ENCODE measurements at places on chromosomes 6 and 20.

GRCh38 chr6:93468291-93468690 is 48.9 kb upstream of the EPHA7 start:
- DNase-seq: no peak

DNA sequence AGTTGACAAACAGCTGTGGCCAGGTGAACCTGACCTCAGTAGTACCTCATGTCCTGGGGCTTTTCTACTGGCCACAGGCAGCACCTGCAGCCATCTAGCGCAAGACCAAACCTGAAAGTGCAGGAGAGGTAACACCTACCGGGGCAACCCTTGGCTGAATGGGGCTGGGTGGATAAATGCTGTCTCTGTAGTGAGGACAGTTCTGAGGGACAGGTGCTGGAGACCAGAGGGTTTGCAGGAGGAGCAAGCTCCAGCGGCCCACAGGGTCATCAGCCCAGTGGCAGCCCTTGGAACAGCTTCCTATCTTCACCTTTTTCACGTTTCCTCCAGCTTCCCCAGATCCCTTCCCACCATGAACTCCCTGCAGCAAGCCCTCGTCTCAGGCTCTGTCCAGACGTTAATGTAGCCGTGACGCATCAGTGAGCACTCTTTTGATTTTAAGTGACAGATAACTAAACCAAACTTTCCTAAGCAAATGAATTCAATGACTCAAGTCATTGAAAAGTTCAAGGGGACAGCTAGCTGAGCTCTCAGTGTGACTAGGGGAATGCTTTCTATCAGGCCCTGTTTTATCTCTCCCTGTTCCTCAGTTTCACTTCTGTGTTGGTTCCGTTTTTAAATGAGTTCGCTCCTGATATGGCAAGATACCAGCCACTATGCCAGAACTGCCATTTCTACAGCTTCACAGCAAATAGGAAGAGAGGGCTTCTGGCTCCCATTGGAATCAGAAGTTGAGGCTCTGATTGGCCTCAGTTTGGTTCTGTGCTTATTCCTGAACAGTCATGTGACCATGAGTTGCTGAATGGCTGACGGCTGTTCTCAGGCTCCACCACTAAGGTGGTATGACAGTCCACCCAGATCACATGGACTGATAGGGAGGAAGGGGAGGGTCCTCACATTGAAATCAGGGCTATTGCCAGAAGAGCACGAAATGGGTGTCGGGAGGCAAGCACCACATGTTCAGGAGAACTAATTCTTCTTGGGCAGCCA is 12.1 kb upstream of the PFDN4 start:
- DNase-seq: no peak

GRCh38 chr6:25017932-25018567 is 82.3 kb upstream of the RIPOR2 start:
- peak; percentile 87 for DNase-seq

DNA sequence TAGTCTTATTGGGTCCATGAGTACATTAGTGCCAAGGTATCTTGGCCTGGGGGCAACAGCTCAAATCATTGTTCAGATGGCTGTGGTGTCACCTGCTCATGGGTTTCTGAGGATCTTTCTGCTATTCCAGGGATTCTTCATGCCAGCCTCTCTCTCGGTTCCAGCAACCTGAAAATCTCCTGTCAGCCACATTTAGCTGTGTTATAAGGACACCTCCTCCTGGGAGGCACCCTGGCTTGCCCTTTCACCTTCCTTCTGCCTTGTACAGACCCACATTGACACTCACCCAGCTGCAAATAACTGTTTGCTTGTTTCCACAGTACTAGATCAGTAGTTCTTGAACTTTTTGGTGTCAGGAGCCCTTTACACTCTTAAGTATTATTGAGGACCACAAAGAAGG is 159.9 kb downstream of the GRM4 start:
- no peak for DNase-seq

DNA sequence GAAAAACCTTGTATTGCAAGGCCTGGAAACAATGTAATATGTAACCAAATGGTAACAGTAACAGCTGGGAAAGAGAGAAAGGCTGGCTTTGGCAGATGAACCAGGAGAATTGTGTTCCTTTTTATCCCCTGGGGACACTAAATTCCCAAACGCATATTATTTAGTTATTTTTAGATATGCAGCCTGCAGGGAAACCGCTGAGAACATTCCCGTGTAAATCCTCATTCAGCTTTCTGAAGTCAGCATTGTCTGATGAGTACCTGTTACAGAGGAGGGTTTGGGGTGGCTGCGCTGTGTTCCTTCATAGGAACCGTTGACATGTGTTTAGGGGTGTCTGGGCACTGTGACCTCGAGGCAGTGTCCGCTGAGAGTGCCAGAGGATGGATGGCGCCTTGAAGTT is 101.3 kb downstream of the SMOC2 start:
- no peak for DNase-seq

GRCh38 chr20:32912688-32913087 is 54.0 kb downstream of the EFCAB8 start:
- no peak for DNase-seq

DNA sequence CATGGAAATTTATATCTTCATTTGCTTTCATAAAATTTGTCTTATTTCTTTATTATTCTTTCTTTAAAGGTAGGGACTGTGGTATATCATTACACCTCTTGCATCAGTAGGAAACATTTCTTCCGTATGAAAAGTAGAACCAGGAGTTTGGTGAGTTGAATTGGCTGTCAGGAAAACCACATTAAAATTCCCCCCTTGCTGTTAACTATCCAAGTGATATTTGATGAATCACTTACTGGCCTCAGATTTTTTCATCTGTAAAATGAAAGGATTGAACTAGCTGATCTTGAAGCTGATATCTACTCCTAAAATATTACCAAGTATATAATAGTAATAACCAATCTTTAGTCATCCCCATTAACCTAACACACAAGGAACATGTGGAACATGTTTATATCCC is 460.9 kb downstream of the GJA1 start:
- DNase-seq: no peak

GRCh38 chr6:32370505-32370904 is 1.2 kb downstream of the TSBP1 start:
- no peak for DNase-seq

DNA sequence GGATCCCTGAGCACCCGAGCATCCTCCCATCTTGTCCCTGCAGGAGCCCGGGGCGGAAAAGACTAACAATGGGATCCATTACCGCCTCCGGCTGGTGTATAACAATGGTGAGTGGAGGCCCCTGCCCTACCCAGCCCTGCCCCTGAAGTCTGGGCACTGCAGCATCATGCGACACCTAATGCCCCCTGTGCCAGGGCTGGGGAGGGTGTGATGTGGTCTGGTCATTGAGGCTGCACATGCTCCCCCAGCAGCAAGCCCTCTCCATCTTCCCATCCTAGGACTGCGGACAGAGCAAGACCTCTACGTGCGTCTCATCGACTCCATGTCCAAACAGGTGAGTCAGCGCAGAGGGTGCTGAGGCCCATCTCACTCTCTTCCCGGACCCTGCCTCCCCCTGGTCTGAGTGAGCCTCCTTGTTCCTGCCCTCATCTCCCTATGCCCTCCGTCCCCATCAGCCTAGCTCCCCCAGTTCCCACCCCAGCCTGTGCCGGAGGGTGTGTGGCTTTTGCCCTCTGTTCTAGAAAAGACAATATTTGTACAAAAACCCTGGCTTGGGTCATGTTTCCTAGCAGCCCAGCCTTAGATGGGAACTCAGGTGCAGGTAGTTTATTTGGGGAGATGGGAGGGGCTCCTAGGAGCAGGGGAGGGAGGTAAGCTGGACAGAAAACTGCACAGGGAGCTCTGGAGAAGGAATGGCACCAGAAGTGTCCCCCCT is 13.5 kb downstream of the EBF4 start:
- no peak for DNase-seq

GRCh38 chr6:80523531-80523997 is 417.1 kb downstream of the BCKDHB start:
- DNase-seq: no peak

DNA sequence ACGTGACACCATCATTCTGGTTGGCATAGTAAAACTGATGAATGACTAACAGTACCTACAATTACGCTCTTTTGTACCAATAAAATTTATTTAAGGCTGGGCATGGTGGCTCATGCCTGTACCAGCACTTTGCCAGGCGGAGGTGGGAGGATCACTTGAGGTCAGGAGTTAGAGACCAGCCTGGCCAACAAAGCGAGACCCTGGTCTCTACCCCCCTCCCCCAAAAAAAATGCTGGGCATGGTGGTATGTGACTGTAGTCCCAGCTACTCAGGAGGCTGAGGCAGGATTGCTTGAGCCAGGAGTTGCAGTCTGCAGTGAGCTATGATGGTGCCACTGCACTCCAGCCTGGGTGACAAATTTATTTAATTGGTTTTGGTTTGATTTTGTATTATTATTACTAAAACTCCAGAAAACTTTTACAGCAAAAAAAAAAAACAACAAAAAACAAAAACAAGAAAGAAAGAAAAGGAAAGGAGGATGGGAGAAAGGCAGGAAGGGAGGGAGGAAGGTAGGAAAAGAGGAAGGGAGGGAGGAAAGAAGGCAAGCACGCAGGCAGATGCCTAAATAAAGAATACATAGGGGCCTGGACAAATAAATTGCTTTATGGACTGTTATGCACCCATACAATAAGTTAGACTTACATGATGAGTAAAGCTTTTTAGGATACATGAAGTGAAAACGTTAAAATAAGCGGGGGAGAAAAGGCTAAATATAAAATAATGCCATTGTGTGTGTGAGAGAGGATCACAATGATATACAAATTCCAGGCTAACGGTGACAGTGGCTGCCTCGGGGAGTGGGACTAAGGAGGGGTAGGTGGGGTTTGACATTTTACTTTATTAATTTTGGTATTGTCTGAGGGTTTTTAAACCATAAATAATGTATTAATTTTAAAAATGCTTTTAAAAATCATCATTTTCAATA is 682 bp upstream of the ZSCAN9 start:
- no peak for DNase-seq

DNA sequence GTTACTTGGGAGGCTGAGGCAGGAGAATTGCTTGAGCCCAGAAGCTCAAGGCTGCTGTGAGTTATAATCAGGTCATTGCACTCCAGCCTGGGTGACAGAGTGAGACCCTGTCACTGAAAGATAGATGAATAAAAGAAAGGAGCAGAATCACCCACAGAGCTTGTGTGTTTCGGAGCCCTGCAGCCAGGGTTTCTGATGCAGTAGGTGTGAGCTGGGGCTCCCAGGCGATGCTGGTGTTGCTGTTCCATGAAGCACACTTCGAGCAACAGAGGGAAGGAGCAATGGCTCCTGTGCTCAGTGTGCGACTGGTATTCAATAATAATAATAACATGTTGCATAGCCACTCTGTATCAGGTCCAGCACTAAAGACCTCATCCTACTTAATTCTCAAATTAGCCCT is 197.5 kb upstream of the CST7 start:
- DNase-seq: no peak

DNA sequence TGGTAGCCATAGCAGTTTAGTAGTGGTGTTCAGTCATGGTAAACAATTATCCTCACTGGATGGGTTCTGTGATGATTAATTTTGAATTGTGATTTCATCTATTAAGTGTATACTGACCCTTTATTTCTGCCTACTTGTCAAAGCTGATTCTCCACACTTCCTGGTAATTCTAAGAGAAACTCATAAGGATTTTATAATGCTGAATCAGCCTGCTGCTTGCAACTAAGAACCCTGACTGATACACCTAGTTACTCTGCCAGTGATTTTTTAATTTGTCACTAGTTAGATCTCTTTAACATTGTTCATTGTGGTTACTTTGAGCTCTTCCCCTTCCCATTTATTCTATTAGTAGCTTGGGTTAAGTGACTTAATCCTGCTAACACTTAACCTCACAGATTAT is 8.6 kb downstream of the CDC40 start:
- DNase-seq: no peak

- DNase-seq: no peak
These were observed 86.5 kb upstream of the SCP2D1 start for GRCh38 chr20:18727032-18727508.

DNA sequence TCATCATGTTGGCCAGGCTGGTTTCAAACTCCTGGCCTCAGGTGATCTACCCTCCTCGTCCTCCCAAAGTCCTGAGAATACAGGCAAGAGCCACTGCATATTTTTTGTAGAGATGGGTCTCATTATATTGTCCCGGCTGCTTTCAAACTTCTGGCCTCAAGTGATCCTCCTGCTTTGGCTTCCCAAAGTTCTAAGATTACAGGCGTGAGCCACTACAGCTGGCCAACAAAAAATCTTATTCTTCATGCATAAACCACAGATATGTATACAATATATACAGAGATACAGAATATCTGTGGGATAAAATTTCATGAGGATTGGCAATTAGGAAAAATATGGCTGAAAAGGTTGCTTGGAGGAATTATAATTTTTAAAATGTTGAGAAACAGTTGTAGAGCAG is 49.9 kb downstream of the SLC35A1 start:
- no peak for DNase-seq

- DNase-seq: no peak
These were observed 30.5 kb downstream of the CNKSR3 start for GRCh38 chr6:154479771-154480639.

DNA sequence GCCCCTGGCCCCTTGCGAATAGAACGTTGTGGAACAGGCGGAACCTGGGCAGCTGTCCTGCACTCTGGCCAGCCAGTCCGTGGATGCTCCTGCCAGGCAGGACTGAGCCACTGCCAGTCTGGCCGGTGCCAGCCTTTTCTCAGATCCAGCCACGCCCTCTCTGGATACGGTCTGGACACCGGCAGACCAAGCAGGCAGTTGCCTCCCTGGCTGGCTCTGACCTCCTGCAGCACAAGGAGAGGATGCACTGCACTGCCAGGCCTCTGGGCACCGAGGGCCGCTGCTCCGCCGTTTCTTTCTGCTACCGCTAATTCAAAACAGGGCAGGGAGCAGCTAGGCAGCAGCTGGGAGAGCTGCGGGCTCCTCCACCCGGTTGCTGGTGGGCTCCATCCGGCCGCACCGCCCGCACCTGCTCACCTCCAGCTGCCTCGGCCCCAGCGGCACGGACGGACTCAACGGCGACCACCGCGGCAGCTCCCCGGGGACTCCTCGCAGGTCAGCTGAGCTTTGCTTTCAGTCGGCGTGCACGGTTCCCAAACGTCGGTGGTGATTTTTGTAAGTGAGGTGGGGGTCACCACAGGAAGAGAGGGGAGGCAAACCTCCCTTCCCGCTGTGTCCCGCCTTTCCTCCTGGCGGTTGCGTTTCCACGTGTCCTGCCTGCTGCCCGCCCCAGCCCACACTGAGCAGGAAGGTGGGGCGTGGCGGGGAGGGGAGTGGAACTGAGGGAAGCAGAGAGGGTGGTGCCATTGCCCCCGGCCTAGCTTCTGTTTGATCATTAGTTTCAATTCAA is 30.3 kb upstream of the AFDN start:
- DNase-seq: no peak

- DNase-seq: no peak
These were observed 62.0 kb downstream of the DLL1 start for GRCh38 chr6:170228946-170229310.

- no peak for DNase-seq
These were observed 1.0 kb downstream of the NSFL1C start for GRCh38 chr20:1465470-1466210.

DNA sequence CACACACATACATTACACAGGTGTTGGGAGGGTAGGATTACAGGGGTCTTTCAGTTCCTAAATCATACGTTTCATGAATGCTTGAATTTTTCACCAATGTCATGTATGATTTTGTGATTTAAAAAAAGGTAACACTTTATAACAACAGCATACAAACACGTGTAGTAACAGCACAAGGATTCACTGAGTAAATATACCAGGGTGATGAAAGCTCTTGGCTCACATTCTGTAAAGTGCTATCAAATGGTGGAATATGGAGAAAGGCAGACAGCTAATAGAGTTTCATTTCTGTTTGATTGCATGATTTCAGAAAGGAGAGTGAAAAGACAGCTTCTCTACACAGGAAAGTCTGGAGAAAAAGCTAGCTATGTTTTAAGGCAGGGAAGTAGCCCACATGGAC is 231.9 kb downstream of the CD83 start:
- no peak for DNase-seq

Measured in CD4-positive, alpha-beta memory T cell (primary cell).